ENCODE measurements at places on chromosomes 2 and 18.

- peak; percentile 80 for DNase-seq
These were observed 43.4 kb upstream of the TNFRSF11A start for GRCh38 chr18:62281684-62282083.

- no peak for DNase-seq
These were observed 2.9 kb upstream of the GGCX start for GRCh38 chr2:85564144-85564563.

DNA sequence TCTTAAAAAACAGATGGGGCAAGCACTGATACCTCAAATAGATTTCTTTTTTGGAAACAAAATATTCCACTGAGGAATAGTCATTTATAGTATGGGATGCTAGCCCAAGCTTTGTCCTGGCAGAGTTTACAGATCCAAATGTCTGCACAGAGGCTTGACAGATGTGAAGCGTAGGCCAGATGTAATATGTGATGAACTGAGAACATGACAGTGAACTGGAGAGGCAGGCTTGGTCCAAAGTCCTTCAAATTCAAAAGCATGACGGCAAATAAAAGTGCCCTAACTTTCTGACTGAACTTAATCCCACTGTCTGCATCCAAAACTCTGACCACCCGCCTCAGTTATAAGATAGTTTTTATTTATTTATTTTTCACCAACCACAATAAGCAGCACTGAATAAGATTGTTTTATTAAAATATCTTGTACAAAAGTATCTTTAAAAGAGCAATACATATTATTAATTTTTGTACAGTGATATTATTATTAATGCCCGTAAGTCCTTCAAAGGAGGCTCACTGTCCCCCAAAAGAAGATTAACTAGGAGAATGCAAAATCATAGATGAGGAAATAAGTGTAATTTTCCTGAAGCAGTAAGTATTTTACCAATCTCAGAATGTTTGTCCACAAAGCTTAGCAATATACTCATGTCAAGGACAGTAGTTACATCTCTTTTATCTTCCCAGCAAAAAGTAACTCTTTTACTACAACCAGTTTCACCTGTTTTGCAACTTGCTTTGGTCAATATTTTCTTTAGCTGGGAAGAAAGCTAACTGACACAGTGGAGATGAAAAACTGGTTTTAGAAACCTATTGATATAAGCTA, 10.7 kb upstream of the SPOPL start:
- no peak for DNase-seq

GRCh38 chr18:45370255-45371010, 244.8 kb upstream of the SLC14A2 start:
- DNase-seq = no peak

DNA sequence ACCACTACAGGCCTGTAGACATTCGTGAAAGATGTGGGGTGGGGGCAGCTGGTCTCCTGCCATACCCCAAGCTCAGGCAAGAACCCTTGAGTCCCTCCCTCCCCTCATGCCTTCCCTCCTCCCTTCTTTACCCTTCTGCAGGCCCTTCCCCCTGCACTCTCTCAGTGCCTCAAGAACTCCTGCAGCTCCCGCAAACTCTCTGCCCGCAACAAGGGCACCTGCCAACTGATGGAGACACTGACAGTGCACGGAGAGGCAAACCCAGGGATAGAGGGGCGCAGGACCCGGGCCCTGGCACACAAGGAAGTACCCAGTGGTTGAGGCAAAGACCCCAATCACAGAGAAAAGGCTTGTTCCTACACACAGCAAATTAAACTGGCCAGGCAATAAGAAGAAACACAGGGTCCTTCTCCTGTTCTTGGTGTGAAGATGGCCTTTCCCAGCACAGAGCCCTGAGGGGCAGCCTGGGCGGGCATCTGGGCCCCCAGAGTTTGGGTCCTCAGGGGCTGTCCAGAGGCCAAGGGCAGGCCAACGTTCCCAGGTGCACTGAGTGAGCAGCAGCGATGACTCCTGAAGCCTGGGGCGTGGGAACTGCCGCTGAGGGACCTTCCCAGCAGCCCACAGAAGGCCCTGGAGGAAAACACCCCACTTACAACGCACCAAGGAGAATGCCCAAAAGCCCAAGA, 1.6 kb downstream of the TEKT4 start:
- DNase-seq = no peak

DNA sequence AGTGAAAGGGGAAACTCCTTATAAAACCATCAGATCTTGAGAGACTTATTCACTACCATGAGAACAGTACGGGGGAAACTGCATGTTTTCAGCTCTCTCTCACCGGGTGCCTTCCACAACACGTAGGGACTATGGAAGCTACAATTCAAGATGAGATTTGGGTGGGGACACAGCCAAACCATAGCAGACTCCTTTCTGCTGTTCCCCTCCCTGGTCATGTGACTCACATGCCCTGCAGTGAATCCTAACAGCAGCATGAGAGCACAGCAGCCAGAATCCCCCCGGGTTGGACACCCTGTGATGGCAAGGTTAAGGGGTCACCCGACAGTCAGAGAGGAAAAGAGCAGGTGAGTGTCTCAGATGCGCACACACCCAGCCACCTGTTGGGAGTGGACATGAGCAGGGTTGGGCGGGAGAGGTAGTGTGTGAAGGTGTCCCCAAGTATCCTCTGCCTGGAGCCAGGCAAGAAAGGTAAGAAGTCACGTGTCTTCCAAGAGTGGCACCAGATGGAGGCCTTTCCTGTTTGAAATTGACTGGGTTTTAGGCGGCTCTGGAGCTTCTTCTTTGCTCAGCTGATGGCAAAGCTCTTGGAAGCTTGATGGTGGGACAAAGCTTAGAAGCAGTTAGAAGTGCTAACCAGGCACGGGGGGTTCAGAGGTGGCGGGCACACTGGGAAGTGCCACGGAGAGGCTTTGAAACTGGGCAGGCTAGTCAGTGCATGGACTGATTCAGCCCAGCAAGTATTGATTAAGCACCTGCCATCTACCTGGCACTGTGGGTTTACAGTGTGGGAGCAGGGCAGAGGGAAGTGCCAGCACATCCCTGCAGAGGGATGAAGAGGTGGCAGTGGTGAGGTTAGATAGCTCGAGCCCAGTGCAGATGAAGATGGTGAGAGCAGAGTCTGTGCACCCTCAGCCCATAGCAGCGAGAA, 68.7 kb downstream of the RHOB start:
- DNase-seq = no peak

DNA sequence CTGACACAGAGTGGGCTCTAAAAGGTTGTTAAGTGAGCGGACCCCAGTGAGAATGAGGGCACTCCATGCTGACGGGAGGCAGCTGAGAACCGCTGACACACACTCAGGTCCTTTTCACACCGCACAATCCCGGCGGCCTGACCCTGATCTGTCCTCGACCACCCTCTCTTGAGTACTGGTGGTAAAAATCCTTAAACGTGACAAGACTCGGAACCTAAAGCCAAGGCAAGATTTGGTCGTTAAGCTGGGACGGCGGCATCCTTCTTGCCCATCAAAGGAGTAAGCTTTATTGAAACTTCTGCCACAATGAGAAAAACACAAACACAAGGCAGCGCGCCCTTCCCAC, 569 bp downstream of the TMX3 start:
- no peak for DNase-seq

DNA sequence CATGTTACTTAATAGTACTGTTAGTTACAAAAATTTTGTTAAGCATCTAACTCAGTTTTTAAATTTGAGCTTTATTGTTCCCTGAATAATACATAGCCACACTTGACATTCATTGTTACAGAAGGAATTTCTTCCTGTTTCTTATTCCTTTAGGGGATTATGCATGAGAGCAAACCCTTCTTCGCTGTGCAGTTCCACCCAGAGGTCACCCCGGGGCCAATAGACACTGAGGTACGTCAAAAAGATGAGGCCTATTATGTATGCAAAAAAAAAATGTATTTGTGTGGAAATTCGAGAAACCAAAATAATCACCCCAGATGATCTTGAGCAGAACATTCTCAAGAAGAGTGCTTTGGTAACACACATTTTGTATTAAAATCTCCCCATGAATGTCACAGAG, 36.3 kb downstream of the CPS1 start:
- no peak for DNase-seq

DNA sequence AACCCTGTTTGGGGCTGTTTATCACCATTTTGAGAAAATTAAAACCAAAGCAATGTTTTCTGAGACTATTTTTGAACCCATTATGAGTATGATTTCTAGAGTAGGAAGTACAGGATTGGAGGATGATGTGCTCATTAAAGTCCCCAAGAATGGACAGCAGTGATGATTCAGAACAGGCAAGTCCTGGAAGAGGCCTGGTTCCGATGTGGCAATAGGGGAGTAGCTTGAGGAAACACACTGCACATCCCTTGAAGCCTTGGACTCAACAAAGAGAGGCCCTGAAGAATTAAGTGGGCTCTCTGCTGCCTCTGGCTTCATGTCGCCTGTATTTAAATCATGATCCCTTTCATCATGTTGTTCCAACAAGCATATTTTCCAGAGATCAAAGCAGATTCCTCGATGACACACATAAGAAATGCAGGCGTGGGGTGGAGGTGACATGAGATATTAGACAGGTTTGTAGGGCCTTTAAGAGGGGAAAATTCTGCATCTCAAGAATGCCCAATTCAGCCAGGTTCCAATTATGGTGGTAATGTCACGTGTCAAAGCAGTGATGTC, 242.2 kb downstream of the FHOD3 start:
- DNase-seq = peak; percentile 36

DNA sequence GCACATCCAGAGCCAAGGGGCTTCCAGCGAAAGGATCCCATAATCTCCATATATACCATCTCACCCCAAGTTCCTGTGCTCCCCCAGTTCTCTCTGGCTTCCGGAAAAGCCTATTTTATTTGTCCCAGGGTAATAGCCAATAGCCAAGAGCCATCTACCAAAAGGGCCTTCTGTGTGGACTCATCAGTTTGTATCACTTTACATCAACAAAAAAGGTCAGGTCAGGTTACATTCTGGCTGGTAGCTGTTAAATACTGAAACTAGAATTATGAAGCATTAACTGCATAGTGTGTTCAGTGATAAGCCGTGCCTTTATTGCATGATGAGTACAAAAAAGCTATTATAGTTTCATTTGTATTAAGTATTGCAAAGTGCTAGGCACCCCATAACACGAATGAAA, 223.7 kb downstream of the IRS1 start:
- DNase-seq = no peak

DNA sequence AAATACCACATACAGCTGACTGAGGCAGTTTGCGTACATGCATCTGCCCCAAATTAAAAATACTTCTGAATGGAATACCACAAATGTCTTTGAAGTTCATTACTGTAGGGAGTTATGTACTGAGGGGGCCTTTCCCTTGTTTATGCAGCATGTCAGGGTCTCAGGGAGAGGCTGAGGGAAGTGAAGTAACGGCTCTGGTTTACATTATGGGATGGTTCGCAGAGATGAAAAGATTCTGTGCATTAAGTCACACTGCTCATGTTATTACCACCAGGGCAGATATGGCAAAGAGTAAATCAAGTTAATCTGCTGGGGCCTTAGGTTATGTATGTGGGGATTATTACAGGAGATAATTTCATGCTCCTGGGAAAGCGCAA, 385.9 kb upstream of the RND3 start:
- DNase-seq = no peak

Data from MCF 10A (cell line).